Left colon (tissue), 2 donors: ENCODE measurements at places on chromosomes 5 and 9. TPM values are rescaled to one million over a fixed set of nuclear protein-coding genes. Genes with fewer than 3 reads are reported as not detected.
A peak's percentile ranks its signal among the peaks of the same experiment; 100 is the strongest.

GRCh38 chr5:35158622-35159369, 71.5 kb downstream of the PRLR start:
- no peak for DNase-seq

DNA sequence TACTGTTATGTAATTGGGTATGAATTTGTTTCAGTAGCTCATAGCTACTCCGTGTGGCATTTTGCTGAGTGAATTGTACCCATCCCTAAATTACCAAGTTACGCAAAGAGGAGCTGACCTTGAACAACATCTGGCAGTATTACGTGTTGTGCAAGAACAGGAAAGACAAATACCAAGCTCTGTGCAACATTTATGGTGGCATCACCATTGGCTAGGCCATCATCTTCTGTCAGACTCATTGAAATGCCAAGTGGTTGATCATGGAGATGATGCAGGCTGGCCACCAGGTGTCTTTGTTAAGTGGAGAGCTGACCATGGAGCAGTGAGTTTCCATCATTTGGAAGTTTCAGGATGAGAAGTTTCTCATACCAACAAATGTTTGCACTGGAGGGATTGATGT, 15.0 kb downstream of the ZSWIM6 start:
- no peak for DNase-seq

AGXT2 gene
- not detected for total RNA-seq

GGTA1 gene
- total RNA-seq: 2.0 TPM

DNA sequence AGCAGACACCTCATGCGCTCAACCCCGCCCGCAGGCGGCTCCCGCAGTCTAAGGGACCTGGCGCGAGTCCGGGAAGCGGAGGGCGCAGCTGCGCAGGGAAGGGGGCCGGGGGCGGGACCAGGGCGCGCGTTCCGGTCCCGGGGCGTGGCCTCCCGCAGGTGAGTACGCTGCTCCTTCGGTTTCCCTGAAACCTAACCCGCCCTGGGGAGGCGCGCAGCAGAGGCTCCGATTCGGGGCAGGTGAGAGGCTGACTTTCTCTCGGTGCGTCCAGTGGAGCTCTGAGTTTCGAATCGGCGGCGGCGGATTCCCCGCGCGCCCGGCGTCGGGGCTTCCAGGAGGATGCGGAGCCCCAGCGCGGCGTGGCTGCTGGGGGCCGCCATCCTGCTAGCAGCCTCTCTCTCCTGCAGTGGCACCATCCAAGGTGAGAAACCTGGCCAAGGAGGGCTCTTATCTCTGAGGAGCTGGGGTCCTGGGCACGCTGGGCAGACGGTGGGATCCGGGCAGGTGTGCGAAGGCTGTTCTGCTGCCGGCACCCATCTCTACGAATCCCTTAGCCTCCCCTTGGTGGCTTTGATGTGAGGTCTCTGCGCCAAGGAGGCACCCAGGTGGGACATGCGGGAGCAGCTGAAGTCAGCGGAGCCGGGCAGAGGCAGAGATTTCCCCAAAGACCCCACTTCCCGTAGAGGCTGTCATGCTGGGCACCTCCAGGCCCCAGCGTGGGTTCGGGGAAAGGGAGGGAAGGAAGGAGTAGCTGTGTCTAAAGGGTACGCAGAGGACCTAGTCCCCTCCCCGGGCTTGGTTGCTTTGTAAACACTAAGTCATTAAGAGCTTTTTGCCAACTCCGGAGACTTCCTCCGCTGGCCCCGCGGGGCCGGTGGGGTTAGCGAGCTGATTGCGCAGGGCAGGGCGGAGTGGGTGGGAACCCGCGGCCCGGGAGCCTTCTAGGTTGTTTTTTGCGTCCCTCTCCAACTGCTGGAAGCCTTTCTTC, at the start of gene F2RL1:
Gene F2RL1 (plus strand): TSS at position 187 of the 988 bp plus-strand sequence. CDS start 153 bp downstream, at position 340.
- peak; percentile 92 for DNase-seq

FSTL4 gene
- total RNA-seq: 0.34 TPM

DNA sequence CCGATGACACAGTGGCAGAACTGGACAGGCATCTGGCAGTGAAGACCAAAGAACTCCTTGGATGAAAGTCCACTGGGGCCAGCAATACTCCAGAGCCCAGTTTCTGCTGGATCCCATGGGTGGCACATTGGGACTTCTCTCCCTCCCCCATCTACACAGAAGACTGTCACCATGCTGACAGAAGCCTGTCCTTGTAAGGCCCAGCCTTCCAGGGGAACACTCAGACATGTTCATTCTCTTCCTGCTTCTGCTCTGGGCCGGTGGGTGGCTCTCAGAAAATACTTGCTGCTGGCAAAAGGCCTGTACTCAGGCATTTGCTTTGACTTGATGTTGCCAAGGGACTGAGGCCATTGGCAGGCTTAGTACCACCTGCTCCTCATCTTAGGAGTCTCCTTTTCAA, 48.3 kb upstream of the PTGS1 start:
- DNase-seq: no peak

ADAMTS16 gene
- not detected for total RNA-seq

IFNA13 gene
- not detected for total RNA-seq
